ENCODE measurements at places on chromosomes 1 and 21.

GRCh38 chr21:14900058-14900457 lies 164.7 kb downstream of the NRIP1 start:
- DNase-seq = no peak

GRCh38 chr1:243734308-243734695 lies 115.7 kb downstream of the AKT3 start:
- DNase-seq = no peak

GRCh38 chr1:203170625-203171330 lies 4.8 kb downstream of the MYBPH start:
- DNase-seq = no peak

DNA sequence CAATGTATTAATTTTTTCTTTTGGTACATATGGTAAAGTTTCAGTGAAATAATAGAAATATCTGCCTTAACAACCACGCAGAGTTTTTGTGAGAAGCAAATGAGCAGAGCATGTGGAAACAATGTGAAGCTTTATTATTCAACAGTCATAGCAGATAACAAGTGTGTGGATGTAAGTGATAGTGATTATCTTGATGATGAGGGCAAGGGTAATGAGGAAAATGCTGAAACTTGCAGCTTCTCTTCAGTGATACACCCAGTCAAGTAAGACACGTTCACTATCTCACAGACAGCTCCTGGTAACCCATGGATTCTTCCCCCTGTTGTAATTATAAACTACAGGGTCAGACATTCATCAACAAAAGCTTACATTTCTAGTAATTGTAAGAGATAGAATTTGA lies 14.6 kb upstream of the OR2L5 start:
- DNase-seq = no peak

DNA sequence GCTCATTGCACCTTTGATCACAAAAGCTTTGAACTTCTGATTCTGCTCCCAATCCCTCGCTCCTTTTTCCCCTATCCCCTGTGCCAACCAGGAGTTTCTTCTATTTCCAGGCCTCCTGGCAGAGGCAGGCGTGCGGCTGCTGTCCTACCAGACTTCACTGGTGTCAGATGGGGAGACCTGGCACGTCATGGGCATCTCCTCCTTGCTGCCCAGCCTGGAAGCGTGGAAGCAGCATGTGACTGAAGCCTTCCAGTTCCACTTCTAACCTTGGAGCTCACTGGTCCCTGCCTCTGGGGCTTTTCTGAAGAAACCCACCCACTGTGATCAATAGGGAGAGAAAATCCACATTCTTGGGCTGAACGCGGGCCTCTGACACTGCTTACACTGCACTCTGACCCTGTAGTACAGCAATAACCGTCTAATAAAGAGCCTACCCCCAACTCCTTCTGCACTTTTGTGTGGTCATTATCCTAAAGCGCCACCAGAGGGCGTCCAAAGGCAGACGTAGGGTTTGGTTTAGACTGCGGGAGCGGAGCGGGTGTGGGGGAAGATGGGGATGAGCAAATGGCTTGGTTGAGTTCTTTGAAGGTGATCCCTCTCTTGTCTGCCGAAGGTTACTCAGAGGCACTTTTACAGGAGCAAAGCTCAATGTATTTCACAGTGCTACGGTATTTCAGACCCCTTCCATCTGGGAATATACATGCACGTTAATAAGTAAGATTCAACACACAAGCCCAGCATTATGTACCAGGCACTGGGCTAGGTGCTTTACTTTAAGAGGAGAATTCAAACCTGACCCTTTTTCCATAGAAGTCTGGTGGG lies 24.7 kb downstream of the HMGCS2 start:
- DNase-seq = peak; percentile 62

DNA sequence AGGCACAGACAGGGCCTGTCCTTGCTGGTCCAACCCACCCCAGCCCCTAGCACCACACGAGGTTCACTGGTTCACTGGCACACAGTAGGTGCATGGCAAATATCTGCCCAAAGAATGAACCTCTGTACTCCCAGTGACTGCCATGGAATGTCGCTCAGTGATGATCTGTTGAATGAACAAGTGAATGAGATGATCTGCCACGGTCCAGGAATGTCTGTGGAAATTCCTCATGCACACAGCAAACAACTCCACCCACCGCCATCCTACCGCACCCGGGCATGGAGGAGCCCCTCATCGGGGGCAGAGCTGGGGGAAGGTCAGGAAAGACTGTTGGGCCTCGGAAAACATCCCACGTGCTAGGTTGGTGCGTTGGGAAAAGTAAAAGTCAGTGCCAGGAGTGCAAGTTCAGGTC lies 1.7 kb downstream of the HSPG2 start:
- no peak for DNase-seq

GRCh38 chr1:92536980-92537884 lies 50.5 kb upstream of the GFI1 start:
- DNase-seq = peak; percentile 87

- no peak for DNase-seq
These were observed 475.7 kb upstream of the PKN2 start for GRCh38 chr1:88208389-88208788.

DNA sequence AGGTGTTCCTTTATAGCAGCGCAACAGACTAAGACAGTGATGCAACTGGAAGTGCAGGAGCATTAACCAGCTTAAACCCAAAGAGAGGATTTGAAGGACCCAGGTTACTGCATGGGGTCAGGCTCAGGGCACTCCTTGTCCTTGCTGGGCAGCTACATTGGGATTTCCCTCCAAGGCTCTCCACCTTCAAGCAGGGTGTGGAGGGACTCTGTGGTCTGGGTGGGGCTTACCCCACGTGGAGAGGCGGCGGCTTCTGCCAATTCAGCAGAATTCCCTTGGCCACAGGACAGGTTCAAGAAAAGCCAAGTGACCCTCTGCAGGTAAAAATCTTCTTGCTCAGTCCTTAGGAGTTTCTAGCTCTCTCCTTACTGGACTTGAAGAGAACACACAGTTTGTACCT lies 6.5 kb downstream of the RRP1B start:
- DNase-seq = no peak

DNA sequence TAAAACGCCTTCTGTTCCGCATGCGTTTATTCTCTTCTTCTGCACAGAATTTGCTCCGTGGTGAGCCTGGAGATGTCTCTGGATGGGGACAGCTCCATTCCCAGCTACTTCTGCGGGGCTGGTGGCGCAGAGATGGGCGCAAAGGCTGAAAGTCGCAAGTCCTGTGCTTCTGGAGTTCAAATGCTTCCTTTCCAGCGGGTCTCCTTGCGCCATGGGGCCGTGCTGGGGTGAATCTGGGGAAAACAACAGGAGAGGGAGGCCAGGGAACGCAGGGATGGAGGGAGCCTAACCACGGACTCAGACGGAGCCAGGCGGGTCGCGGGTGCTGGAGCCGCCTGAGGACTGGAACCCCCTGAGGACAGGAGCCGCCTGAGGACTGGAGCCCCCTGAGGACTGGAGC lies 2.9 kb upstream of the OR2T12 start:
- no peak for DNase-seq

DNA sequence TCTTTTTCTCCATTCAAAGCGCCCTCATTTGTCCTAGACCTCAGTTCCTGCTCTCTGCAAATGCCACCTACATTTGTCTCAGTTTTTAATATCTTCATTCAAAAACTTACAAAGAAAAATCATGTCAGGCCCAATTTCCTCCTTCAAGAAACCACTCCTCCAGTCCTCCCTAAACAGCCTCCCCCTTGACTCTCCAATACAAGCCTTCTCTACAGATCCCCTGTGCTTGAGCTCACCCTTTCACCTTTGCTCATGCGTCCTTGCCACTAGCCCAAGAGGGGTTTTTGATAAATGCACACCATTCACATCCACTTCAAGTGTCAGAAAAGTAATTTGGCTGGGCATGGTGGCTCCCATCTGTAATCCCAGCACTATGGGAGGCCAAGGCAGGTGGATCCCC lies 140.6 kb downstream of the RERE start:
- no peak for DNase-seq

DNA sequence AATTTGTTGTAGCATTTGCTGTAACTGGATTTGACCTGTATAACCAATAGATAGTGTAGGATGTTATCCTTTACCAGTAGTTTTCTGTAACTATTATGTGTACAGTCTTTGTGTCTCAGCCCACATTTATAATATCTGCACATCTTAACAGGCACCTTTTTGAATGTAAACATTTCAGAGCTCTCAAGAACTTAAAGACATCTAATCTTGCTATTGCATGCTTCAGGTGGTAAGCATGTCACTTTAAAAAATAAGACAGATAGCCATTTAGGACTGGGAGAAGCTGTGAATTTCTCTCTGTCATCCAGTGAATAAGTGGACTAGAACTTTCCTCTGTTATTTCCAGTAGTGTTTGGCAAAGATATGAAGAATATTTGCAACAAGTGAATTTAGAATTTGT lies 22.6 kb upstream of the GPR52 start:
- DNase-seq = no peak

DNA sequence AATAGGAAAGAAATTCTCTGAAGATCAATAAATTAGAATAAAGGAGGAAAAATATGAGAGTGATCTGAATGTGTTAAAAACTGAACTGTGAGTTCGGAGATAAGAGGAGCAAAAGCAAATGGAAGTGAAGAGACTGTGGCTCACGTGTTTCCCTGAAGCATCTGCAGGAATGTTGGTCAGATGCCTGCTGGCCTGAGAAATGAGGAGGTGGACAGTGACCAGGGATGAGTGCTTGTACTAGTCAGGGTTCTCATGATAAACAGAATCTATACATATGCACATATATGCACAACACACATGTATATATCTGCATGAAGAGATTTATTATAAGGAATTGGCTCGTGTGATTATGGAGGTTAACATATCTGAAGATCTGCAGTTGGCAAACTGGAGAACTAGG lies 103.4 kb upstream of the TIAM1 start:
- no peak for DNase-seq

DNA sequence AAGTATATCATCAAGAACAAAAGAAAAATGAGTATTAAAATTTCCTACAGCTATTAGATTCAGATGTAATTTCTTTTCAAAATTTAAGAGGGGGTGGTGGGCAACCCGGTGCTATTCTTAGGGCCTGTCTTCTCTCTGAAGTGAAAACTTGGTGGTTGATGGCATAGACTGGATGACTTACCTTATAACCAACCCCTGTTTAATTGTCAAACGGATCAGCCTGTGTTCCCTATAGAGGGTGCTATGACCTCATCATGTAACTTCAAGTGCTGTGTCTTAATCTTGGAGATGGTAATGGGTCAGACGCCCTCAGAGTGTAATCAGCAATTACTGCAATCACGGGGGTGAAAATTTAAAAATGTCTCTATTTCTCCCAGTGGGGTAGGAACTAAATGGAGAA lies 176.2 kb downstream of the PCP4 start:
- no peak for DNase-seq

DNA sequence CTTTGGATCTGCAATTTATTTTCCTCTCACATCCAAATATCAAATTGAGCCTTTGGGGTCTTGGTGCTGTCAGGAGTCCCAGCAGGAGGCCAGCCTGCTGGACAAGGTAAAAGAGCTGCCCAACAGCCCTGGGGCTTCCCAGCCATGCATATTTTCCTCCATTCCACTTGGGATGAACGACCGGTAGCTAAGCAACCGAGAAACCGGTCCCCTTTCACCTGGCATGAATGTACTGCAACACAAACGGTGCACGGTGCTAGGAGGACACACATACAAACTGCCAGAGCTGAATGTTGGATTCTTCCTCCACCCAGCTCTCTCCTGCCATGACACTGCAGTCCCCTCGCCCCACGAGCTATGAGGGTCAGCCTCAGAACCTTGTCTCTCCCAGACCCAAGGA lies 42.7 kb downstream of the BCAR3 start:
- no peak for DNase-seq

- DNase-seq = no peak
These were observed 22.5 kb upstream of the GPR157 start for GRCh38 chr1:9151328-9151860.

- DNase-seq = no peak
These were observed 823.0 kb upstream of the PRMT6 start for GRCh38 chr1:106233511-106233910.

DNA sequence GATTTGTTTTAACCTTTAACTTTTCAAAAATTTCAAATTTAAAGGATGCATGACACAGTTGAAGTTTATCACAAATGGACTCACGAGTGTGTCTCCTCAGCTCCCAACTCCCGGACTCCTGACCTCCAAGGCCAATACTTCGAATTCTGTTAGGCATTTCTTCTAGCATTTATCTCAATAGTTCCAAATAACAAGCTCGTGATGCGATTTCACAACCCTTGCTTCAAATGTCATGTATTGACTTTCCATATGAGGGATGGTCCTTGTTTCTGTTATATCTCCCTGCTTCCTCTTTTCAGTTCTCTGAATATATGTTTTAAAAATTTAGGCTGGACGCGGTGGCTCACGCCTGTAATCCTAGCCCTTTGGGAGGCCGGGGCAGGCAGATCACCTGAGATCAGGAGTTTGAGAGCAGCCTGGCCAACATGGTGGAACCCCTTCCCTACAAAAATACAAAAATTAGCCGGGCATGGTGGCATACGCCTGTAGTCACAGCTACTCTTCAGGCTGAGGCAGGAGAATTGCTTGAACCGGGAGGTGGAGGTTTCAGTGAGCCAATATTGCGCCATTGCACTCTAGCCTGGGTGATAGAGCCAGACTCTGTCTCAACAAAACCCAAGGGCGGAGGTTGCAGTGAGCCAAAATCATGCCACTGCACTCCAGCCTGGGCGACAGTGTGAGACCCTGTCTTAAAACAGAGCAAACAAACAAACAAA lies 52.0 kb upstream of the TINAGL1 start:
- no peak for DNase-seq

Data from activated CD4-positive, alpha-beta T cell treated with anti-CD3 and anti-CD28 coated beads, Interleukin-2, Interleukin-4, amounts not matched to agents 100 ng/mL and 50 ng/mL, durations not matched to agents 16 hours and 8 hours (primary cell).